Osteoblast (primary cell): ENCODE measurements at places on chromosomes 16 and 17. TPM values are rescaled to one million over a fixed set of nuclear protein-coding genes. Genes with fewer than 3 reads are reported as not detected.

GRCh38 chr16:28528463-28528867 lies 10.3 kb downstream of the NUPR1 start:
- H3K27ac ChIP-seq: no peak overlapping the region
- no peaks in the 10 kb centered on the region for H3K36me3 ChIP-seq
- no peaks in the 10 kb centered on the region for H3K4me1 ChIP-seq
- no peak overlapping the region for H3K4me3 ChIP-seq

DNA sequence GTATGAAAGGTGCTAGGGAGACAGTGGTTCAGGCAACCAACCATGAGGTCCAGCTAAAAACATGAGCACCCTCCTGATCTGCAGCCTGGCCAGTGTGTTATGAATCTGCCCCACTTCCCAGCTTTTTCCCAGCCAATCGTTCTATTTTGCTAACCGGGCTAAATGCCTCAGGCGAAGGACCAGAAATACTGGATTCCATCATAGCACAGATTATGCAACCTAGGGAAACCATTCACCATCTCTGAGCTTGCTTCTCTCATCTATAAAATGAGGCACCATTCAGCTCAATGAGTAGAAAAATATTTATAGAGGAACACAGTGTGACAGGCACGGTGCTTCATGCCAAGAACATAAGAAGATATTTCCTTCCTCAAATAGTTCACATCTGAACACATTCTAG lies 45.2 kb upstream of the NUDT7 start:
- no peak overlapping the region for H3K27ac ChIP-seq
- no peak for DNase-seq

Gene SPATA32
- total RNA-seq: not detected in 2 replicates

- peaks cover 68% of the 10 kb centered on the region for H3K27me3 ChIP-seq
- no peak for DNase-seq
- no peaks in the 10 kb centered on the region for H3K36me3 ChIP-seq
- no peak overlapping the region for H3K27ac ChIP-seq
- H3K4me3 ChIP-seq: no peak overlapping the region
Measured at GRCh38 chr16:21274172-21274726, 3.8 kb downstream of the CRYM start.

Gene MAP3K3
- total RNA-seq: 51.0 and 53.0 TPM in 2 replicates

GRCh38 chr16:12805066-12805465 lies 1.4 kb upstream of the CPPED1 start:
- H3K27ac ChIP-seq: no peak overlapping the region
- DNase-seq: peak; percentile 4
- H3K27me3 ChIP-seq: no peaks in the 10 kb centered on the region
- H3K36me3 ChIP-seq: no peaks in the 10 kb centered on the region
- H3K4me1 ChIP-seq: peaks cover 32% of the 10 kb centered on the region

DNA sequence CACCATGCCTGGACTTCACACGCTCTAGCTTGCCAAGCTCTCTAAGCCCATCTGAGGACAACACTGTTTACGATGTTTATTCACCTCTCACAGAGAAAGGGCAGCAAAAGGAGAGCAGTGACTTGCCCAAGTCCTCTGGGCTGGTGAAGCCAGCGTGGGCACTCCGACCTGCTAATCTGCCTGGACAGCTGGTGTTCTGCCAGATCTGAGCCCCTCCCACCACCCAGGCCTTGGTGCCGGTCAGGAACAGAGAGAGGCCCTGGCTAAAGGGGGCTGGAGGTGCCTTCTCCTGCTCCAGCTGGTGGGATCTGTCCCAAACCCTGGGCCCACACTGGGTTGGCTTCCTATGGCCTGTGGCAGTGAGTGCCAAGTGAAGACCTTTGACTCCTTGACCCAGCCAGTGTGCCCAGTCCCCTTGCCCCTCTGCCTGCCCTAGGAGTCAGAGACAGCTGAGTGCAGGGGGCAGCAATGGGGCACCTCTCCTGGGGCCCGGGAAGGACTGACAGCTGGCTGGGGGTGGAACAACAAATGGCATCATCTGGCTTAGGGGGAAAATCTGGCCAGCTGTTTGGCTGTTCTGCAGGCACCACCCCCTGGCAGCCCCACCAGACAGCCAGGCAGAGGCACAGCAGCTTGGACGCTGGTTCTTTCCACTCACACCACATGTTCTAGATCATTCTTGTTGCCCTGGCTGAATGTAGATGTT lies 1.8 kb upstream of the SLC4A1 start:
- H3K4me1 ChIP-seq: no peaks in the 10 kb centered on the region
- DNase-seq: peak; percentile 56
- H3K4me3 ChIP-seq: no peak overlapping the region
- peaks cover 9% of the 10 kb centered on the region for H3K27me3 ChIP-seq
- no peak overlapping the region for H3K27ac ChIP-seq

GRCh38 chr17:18025241-18025944 lies 13.6 kb downstream of the ATPAF2 start:
- H3K36me3 ChIP-seq: no peaks in the 10 kb centered on the region
- DNase-seq: no peak
- no peak overlapping the region for H3K4me3 ChIP-seq
- H3K27me3 ChIP-seq: no peaks in the 10 kb centered on the region
- H3K4me1 ChIP-seq: peaks cover 18% of the 10 kb centered on the region

- H3K27ac ChIP-seq: peak overlapping the region; percentile 80
- peak; percentile 100 for DNase-seq
- H3K4me1 ChIP-seq: peaks cover 21% of the 10 kb centered on the region
- peak overlapping the region; percentile 64 for H3K4me3 ChIP-seq
Measured at GRCh38 chr17:81923302-81924260, 4.0 kb downstream of the MAFG start.

Gene SUPT4H1
- total RNA-seq: 49.9 and 60.7 TPM in 2 replicates
